ENCODE measurements at places on chromosomes 13 and 19.

GRCh38 chr19:28330831-28331230, 882.1 kb downstream of the UQCRFS1 start:
- no peak for DNase-seq

- no peak for DNase-seq
Observed at GRCh38 chr19:58007285-58007684, 4.7 kb upstream of the ZNF606 start.

- no peak for DNase-seq
Observed at GRCh38 chr13:45205124-45205523, 4.3 kb upstream of the KCTD4 start.

GRCh38 chr13:42148538-42148937, 100.1 kb downstream of the DGKH start:
- no peak for DNase-seq

DNA sequence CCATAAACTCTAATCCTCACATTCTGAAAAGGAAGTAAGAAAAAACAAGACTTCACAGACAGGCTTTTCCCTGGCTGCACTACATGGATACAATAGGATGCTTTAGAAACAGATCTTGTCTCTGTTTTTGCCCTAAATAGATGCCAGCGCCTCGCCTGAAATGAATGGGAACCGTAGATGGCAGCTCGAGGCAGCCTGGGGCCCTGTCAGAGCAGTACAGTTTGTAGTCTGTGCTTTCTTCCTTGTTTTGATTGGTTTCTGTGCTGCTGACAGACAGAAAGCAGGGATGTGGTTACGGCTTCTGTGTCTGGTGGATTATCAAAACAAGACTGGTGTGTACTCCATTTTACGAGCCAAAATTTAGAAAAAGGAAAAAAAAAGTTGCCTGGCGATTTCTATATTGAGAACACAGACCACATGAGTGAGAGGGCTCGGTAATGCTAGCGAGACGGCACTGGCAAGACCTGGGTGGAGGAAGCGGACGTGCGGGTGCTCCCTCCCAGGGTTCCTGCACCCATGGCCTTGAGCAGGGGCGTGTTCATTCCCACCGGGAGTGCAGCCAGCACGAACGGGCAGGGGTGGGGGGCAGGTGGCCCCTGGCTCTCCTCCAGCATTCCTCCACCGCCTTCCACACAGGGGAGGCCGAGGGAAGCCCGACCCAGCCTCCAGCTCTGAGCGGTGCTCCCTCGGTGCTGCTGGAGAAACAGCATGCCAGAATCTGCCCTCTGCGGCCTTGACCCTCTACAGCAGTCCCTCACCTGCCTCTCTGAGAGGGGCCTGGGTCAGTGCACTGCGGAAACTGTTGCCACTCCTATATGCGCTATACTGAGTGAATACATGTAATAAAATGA, 37.6 kb upstream of the C1QTNF9 start:
- DNase-seq: no peak

- no peak for DNase-seq
Observed at GRCh38 chr19:4044990-4045465, 21.7 kb downstream of the ZBTB7A start.

GRCh38 chr13:46871557-46871956, 25.3 kb downstream of the HTR2A start:
- no peak for DNase-seq

DNA sequence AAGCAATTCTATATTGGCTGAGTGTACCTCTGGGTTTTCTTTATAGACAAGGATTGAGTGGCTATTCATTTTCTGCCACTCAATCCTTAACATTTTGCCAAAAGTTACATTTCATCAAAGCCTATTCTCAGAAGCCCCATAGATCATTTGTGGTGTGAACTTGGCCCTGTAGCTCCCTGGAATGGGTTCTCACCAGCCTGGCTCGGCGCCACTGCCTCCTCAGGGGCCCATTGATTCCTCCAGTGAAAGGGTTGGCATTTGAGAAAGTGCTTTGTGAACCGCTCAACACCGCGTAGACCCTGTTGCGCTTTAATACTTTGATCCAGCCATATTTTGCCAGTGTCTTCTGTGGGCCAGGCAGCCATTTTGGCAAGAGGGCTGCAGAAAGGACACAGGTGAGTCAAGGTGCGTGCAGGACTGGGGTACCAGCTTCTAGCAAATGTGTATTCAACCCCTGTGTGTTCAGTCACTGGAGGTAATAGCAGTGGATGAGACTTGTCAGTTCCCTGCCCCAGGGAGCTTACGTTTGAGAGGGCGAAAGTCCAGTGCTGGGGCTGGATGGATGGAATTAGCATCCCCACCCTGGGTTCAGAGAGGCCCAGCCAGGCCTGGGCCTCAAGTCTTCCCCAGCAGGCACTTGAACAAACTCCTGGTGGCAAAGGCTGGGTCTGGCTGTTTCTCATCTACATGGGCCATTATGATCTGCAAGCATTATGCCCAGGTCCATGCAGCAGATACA, 3.8 kb downstream of the RAB8A start:
- DNase-seq: no peak

GRCh38 chr19:30663611-30664174, 291.5 kb downstream of the ZNF536 start:
- no peak for DNase-seq

GRCh38 chr13:112096959-112097358, 30.0 kb downstream of the SOX1 start:
- no peak for DNase-seq

DNA sequence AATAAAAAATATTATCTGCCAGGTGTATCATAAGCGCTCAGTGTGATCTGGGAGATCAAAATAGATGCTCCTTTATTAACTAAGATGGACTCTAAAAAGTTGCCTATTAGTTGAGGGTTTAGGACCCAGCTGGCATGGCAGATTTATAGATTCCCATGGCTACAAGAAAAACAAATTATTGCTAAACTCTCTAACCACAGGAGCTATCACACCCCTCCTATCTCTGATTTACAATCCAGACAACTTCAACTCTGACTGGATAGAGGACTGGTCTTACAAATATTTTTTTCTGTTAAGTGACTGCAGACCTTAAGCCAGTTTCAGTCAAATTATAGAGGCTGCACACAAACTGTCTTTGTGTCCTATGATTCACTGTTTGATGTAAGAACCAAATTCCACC, 45.4 kb upstream of the MYCBP2 start:
- no peak for DNase-seq

GRCh38 chr19:15934332-15935078, at the start of gene CYP4F11:
TSS of gene CYP4F11 (minus strand) at chr19:15934529. CDS start at chr19:15934408, 121 bp downstream.
- DNase-seq: peak; percentile 81

GRCh38 chr19:47100290-47100689, 13.3 kb downstream of the ZC3H4 start:
- no peak for DNase-seq
